ENCODE measurements at places on chromosomes 6 and 20.

DNA sequence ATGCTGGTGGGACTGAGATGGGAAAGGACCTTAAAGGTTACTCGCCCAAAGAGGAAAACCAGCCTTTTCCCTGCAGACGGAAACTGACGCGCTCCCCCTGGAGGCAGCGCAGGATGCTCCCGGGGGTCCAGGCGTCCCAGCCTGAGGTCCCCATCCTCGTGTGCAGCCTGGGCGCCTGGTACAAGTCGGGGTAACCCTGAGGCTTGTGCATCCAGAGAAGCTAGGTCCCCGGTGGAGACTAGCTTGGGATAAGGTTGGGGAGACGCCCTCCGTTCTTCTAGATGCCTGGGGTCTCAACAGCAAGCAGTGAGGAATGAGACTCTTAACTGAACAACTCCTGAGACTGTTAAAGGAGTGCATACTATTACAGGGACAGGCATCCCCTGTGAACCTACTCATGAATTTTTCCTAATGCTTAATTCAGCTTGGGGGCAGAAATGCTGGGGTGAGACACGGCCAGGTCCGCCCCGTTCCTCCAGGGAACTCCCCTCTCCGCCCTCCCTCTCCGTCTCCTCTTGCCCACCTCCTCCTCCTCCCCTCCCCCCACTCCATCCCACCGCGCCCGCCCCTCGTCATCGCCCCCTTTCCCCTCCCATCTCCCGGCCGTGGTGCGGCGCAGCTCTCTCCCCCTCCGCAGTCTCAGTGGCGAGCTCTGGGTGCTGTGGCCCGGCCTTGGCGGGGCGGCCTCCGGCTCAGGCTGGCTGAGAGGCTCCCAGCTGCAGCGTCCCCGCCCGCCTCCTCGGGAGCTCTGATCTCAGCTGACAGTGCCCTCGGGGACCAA, at the start of gene PRSS35:
TSS of gene PRSS35 (plus strand) at position 634 of the 781 bp plus-strand sequence. CDS start 10,908 bp downstream, outside the sequence.
- DNase-seq = no peak

DNA sequence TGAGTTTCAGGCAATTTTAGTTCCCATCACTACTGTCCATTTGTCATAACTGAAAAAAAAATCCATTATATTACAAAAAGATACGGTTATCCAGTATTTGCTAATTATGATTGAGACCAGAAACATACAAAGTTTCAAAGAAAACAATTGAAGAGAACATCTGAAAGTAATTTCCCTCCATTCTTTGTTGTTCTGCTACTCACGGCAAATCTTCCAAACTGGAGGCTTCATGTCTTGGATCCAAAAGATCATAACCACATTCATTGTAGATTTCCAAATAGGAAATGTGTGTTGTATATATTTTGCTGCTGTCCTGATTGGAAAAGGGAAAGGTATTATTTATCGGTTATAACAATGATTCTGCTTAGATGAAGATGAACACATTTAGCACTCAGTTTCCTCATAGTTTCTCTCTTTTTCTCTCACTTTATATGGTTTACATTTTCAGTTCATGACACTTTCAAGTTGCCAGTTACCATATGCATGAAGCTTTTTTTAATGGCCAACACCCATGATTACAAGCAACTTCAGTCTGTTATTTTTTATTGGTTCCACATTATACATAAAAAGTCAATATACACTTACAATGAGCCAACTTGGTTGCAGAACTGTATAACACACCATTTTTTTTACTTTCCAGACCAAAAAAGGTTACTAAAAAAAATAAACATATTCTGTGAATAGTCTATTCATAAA, 90.4 kb downstream of the KIF6 start:
- DNase-seq = no peak

DNA sequence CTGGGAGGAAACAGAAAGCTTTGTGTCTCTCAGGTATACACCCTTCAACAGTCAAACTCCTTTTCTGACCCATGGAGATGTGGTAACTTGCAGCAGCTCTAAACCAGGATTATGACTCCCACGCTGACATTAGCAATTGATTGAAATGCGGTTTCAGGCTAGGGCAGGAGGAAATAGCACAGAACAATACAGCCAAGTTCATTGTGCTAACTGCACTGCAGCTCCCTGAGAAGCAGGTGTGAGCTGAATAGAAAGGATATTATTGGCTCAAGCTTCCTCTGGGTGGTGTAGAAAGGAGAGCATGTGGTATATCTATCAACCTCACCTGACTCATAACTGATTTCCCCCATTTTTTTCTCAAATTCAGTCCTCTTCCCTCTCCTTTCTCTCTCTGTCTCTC, 612.3 kb upstream of the BTBD3 start:
- no peak for DNase-seq

DNA sequence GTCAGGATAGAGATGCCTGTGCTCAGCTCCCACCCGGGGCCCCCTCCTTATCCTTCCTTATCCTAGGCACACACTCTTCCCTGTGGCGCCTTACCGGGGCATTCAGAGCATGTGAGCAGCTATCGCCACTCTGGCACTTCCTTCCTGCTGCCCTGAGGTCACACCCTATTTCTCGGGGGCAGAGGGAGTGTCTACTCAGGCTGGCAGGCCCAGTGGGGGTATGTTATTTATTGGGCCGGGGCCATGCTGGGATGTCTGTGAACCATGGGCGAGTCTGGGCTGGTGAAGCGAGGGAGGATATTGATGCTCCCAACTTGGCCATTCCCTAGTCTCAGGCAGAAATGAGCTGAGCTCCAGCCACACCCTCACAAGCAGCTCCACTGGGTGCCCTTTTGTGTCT, 3.9 kb upstream of the LY6G6D start:
- DNase-seq = peak; percentile 65

- no peak for DNase-seq
These were observed 104.8 kb downstream of the FLRT3 start for GRCh38 chr20:14232650-14233049.

DNA sequence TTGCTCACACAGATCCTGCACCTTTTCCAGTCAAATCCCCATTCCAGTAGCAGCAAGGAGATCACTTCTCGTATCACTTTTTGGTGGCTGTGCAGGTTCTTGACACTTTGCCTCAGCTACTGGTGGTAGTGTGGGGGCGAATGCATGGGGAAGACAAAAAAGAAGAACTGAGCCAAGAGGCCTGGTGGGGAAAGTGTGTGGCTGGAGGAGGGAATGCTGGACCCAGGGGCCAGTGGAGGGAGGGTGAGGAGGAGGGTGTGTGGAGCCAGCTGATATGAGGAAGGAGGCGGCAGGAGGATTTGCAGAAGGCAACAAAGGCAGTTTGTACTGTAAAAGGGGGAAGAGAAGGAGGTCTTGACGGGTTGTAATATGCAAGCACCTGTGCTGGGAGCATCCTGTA, 15.7 kb upstream of the HLA-C start:
- DNase-seq = no peak

DNA sequence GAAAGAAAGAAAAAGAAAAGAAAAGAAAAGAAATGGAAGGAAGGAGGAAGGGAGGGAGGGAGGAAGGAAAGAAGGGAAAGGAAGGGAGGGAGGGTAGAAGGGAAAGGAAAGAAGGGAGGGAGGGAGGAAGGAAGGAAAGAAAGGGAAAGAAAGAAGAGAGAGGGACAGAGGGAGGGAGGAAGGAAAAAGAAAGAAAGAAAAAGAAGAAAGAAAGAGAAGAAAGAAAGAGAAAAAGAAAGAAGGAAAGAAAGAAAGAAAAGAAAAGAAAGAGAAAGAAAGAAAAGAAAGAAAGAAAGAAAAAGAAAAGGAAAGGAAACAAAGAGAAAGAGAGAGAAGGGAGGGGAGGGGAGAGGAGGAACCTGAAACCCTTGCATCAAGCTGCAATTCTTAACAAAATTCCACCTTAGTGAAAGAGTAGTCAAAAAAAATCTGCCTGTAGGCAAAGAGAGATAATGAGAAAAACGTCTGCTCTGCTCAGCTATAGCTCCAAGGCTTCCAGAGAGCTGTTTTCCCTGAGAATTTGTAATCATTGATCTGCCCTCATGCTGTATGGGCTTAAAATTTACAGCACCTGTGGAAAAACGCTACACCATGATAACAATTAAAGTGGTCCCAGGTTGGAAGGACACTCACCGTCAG, 16.7 kb upstream of the MYCT1 start:
- DNase-seq = no peak

DNA sequence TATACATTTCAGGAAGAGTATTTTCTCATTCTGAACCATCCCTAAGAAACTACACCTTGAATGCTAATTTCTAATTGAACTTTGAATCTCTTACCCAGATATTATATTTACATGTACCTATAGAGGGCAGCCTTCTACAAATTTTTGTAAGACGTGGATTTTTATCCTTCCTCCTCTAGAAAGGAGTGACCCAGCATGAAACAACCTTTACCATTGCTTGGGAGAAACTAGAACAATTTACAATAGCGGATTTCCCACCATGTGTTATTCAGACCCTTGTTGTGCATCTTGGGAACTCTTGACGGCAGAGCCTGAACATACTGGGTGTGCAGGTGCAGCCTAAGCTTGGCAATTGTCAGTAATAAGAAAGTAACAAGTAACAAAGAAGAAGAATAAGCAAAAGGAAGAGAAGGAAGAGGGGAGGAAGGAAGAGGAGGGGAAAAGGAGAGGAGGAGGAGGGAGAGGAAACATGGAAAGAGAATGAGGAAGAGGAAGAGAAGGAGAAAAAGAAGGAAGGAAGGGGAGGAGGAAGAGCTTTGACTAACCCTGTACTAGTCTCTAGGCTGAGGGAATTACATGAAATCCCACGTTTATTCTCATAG, 10.8 kb upstream of the TAAR1 start:
- peak; percentile 63 for DNase-seq

- no peak for DNase-seq
These were observed 164.7 kb upstream of the CHD6 start for GRCh38 chr20:41782730-41783406.

- no peak for DNase-seq
These were observed 563.0 kb upstream of the AGPAT4 start for GRCh38 chr6:161836643-161837448.

DNA sequence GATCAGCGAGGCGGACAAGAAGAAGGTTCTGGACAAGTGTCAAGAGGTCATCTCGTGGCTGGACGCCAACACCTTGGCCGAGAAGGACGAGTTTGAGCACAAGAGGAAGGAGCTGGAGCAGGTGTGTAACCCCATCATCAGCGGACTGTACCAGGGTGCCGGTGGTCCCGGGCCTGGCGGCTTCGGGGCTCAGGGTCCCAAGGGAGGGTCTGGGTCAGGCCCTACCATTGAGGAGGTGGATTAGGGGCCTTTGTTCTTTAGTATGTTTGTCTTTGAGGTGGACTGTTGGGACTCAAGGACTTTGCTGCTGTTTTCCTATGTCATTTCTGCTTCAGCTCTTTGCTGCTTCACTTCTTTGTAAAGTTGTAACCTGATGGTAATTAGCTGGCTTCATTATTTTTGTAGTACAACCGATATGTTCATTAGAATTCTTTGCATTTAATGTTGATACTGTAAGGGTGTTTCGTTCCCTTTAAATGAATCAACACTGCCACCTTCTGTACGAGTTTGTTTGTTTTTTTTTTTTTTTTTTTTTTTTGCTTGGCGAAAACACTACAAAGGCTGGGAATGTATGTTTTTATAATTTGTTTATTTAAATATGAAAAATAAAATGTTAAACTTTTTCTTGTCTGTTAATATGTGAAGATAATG, 2.2 kb downstream of the HSPA1B start:
- DNase-seq = peak; percentile 83

GRCh38 chr6:10603219-10603618, 82.1 kb downstream of the GCNT2 start:
- DNase-seq = no peak

GRCh38 chr6:15399641-15400470, 154.0 kb downstream of the JARID2 start:
- no peak for DNase-seq

- DNase-seq = no peak
These were observed 204.7 kb upstream of the ARG1 start for GRCh38 chr6:131368198-131368911.

- DNase-seq = no peak
These were observed 152.2 kb downstream of the TRIM27 start for GRCh38 chr6:28771401-28772267.

- no peak for DNase-seq
These were observed 345.1 kb upstream of the AGPAT4 start for GRCh38 chr6:161618831-161619454.

- no peak for DNase-seq
These were observed 48.8 kb upstream of the RALY start for GRCh38 chr20:33944914-33945313.

GRCh38 chr6:80793411-80793810, 686.9 kb downstream of the BCKDHB start:
- no peak for DNase-seq

DNA sequence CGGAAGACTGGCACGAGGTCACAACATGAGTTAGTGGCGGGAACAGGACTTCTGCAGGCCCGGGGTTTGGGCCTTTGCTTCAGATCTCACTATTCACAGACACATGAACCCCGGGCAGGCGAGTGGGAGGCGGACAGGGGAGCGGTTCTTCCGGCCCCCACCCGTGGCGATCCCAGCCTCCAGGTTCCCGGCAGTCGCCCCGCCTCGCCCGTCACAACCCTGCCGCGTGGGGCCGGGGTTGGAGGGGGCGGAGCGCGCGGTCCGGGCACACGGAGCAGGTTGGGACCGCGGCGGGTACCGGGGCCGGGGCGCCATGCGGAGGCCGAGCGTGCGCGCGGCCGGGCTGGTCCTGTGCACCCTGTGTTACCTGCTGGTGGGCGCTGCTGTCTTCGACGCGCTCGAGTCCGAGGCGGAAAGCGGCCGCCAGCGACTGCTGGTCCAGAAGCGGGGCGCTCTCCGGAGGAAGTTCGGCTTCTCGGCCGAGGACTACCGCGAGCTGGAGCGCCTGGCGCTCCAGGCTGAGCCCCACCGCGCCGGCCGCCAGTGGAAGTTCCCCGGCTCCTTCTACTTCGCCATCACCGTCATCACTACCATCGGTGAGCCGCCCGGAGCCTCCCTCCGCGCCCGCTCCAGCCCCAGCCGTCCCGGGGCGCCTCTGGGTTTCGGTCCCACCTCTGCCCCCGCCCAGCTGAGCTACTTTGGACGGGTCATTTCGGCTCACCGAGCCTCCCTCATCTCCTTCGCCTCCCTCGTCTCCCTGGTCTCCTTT, at the start of gene KCNK15:
TSS of gene KCNK15 (plus strand) at position 268 of the 769 bp plus-strand sequence. CDS start at position 314, 46 bp downstream.
- DNase-seq = no peak

GRCh38 chr6:36691011-36691410, 6.6 kb upstream of the RAB44 start:
- no peak for DNase-seq
